ENCODE measurements at places on chromosomes 6 and 20. TPM values are rescaled to one million over a fixed set of nuclear protein-coding genes. Genes with fewer than 3 reads are reported as not detected.

GMEB2 gene
- polyA plus RNA-seq = 19.1 TPM

DNA sequence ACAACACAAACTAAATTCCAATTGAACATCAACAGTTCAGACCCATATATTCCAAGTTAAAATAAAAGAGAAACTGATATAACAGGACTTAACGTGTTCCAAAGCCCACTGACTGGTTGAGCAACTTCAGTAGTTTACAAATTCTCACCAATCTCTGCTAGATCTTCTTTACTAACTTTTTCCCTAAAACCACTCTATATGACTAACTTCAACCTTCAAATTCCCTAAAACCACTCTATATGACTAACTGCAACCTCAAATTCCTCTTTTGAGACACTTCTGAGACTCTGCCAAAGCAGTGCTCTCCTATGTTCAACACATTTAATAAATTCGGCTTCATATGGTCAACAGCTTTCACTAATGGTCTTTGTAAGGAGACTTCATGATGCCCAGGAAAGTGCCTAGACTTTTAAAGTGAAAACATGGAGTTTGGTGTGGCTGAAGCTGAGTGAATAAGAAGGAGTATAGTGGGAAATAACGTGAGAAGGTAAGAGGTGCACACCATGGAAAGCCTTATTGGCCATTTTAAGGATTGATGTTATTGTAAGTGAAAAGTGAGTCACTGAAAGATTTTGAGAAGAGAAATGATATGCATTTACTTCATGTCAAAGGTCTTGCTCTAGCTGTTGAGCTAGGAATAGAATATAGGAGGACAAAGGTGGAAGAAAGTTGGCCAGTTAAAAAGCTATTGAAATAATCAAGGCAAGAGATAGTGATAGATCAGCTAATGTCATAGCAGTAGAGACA is 134.0 kb upstream of the HCRTR2 start:
- no peaks in the 10 kb centered on the region for H3K36me3 ChIP-seq
- no peak overlapping the region for H3K27ac ChIP-seq
- no peak overlapping the region for H3K4me3 ChIP-seq
- no peak for DNase-seq
- no peaks in the 10 kb centered on the region for H3K4me1 ChIP-seq

C2 gene
- polyA plus RNA-seq = 1.0 TPM

GRCh38 chr6:166251211-166251610 is 57.0 kb downstream of the PRR18 start:
- H3K4me1 ChIP-seq = no peaks in the 10 kb centered on the region
- DNase-seq = no peak

DNA sequence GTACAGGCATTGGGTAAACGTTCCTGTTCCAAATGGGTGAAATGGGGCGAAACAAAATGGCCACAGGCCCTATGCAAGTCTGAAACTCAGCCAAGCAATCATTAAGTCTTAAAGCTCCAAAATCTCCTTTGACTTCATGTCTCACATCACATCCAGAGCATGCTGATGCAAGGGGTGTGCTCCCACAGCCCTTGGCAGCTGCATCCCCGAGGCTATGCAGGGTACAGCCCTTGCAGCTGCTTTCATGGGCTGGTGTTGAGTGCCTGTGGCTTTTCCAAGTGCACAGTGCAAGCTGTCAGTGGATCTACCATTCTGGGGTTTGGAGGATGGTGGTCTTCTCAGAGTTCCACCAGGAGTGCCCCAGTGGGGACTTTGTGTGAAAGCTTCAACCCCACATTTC is 270.0 kb upstream of the CDYL start:
- no peak for DNase-seq
- H3K27me3 ChIP-seq = no peaks in the 10 kb centered on the region
- peaks cover 16% of the 10 kb centered on the region for H3K4me1 ChIP-seq
- H3K27ac ChIP-seq = no peak overlapping the region
- no peaks in the 10 kb centered on the region for H3K36me3 ChIP-seq

GNMT gene
- polyA plus RNA-seq = 3.4 TPM

HSPA12B gene
- 3.5 TPM for polyA plus RNA-seq

GRCh38 chr6:105137388-105137787 is 42.4 kb downstream of the POPDC3 start:
- H3K27me3 ChIP-seq = peaks cover 26% of the 10 kb centered on the region
- no peak for DNase-seq
- H3K4me1 ChIP-seq = peaks cover 3% of the 10 kb centered on the region
- H3K27ac ChIP-seq = no peak overlapping the region

DNA sequence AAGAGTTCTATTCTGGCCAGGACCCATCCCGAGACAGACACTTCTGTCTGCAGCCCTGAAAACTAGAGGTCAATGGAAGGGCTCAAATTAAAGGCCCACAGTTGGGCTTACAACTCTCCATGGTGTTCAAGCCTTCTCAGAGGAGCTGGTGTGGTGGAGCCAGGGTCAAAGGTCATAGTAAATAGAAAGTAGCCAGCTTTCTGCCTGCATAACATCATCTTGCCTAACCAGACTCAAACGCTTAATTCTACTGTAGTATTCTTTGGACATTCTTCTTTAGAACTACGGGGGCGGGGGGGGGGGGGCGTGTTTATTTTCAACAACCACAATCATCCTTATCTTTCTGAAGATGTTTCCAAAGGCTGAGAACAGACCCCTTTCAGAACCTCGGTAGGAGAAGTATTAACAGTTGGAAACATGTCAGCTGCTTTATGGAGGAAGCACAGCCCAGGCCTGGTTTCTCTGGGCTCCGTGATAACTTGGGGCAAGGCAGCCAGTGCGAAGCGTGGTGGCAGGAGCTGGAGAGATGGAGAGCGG is 1.5 kb upstream of the RREB1 start:
- peaks cover 4% of the 10 kb centered on the region for H3K27me3 ChIP-seq
- H3K4me3 ChIP-seq = peak overlapping the region; percentile 96
- no peaks in the 10 kb centered on the region for H3K36me3 ChIP-seq
- H3K4me1 ChIP-seq = peaks cover 3% of the 10 kb centered on the region

DNA sequence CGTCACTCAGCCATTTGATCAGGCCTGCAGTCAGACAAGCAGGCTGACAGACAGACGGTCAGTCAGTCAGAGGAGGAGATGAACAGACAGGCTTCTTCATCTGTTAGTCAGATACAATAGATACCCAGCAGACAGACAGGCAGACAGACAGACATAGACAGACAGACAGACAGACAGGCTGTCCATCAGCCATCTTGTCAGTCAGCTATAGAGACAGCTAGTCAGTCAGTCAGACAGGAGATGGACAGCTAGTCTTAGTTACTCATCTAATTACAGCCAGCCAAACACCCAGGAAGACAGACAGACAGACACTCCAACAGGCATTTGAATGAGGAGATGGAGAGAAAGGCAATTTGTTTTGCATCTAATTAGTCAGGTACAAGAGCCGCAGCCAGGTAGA is 36.4 kb downstream of the KCNB1 start:
- peaks cover 15% of the 10 kb centered on the region for H3K4me1 ChIP-seq
- no peak for DNase-seq
- no peaks in the 10 kb centered on the region for H3K36me3 ChIP-seq
- no peak overlapping the region for H3K4me3 ChIP-seq
